ENCODE measurements at places on chromosomes 7 and 10.

DNA sequence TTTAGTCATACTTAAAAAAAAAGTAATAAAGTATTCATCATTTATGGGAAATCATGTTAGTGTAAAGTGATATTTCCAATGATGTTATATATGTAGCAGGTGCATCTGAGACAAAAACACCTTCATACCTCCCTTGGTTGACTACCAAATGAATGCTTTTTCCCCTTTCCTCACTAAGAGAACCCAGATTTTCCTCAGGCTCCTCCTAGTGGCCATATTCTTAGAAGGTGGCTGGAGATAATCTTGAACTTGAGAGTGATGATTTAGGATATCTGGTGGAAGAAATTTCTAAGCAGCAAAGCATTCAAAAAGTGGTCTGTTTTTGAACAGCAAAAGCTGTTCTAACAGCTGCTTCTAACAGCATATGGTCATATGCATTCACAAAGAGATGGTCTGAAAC is 16.8 kb upstream of the DNAH11 start:
- no peak for DNase-seq

DNA sequence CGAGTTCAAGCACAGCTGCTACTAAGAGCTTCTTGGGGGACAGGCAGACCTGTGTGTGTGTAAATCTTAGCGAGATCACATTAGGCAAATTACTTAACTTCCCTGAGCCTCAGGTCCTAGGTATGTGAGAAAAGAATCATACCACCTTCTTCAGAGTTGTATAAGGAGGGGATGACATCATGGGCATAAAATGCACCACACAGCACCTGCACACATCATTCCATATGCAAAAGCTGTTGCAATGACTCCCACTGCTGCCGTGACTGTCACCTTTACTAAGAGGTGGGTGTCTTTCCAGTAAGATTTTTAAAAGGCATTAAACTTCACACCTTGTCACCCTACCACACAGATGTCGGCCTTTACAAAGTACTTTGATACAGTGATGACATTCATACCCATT is 146.0 kb downstream of the FANK1 start:
- DNase-seq: no peak

DNA sequence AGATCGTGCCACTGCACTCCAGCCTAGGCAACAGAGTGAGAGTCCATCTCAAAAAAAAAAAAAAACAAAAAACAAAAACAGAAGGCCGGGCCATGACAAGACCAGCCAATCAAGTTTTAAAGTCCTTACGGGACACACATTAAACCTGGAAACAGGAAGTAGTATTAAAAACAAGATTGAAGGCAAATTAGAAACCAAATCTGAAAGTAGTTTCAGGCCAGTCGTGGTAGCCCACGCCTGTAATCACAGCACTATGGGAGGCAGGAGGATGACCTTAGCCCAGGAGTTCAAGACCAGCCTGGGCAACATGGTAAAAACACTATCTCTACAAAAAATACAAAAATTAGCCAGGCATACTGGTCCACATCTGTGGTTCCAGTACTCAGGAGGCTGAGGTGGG is 18.1 kb downstream of the PSAP start:
- no peak for DNase-seq

DNA sequence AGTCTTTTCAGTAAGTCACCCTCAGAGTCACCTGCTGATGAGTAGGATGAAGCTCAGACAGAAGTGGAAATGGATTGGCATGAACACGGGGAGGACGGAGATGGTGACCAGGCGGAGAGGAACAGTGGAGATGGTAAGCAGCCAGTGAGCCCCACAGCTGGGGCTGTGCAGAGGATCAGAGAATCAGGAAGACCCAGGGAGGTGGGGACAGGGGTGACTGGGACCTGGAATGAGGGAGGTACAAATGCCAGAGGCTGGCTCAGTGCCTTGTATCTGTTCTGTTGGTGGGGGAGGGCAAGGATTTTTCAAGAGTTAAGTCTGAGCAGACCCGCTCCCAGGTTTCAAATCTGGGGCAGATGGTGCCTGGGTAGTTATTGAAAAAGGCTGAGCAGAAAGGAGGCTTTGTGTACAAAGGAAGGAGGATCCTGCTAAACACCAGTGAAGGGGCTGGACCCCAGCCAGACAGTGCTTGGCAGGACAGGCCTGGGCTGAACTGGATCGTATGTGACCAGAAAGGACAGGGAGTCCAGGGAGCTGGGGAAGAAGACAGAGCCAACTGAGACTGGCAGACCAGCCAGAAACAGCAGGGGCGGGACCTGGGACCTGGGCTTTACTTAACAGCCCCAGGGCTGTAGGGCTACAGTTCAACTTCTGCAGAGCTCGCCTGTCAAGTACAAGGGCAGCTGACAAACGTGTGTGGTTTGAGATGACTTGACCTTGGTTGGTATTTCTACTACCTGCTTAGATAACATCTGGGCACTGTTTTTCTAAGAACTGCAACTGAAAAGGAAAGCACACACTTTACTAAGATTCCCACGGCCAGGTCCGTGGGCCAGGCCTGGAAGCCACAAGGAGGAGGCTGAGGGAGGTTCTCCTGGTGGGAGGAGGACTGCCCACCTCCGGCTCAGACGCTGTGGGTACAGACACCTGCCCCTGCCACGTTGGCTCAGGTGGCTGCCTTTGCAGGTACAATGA is 13.2 kb upstream of the FRMPD2 start:
- DNase-seq: no peak

- DNase-seq: no peak
Measured at GRCh38 chr7:9874182-9874581, 1099.5 kb upstream of the PHF14 start.

- DNase-seq: no peak
Measured at GRCh38 chr10:91077549-91078071, 142.9 kb upstream of the PCGF5 start.

- no peak for DNase-seq
Measured at GRCh38 chr10:101226491-101227428, 2.5 kb downstream of the LBX1 start.

GRCh38 chr7:100221231-100221718 is 1.5 kb downstream of the PVRIG start:
- DNase-seq: peak; percentile 61

DNA sequence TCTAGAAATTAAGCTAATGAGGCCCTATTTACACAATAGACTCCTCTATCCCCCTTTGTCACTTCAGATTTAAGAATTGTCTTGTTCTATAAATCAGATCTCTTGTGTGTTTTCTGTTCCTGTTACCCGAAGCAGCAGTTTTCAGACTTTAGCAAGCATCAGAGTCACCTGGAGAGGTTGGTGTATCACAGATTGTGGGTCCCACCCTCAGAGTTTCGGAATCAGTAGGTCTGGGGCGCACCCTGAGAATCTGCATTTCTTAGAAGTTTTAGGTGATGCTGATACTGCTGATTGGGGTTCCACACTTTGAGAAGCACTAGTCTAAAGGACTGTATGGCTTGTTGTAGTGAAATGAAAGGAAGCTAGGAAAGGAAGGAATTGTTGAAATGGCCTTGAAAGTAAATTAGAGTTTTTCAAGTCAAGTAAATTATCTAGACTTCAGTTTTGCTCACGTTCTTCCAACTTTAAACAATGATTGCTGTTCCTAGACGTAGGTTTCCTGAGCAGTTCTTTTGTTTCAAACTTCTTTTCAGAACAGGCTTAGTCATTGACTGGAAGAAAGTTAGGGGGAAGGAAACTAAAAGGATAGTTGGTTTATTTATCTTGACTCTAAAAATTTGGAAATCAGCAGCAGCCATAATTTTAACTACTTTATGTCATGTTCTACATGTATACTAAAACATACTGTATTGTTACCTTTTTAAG is 15.7 kb downstream of the BPGM start:
- no peak for DNase-seq

DNA sequence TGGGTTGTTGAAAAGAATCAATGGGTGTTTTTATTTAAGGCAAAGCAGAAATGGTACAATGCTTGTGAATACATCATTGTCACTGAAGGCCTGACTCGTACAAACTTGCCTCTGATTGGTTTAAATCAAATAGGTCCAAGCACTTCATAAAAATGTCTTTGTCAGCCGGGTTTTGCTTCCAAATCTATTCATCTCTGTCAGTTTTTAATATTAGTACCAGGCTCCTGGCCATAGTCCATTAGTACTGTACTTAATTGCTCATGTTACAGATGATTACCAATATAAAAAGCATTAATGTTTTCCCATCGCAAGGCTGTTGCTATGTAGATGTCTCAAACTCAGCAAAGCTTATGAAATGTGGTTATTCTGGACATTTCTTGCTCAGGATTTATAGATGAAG is 171.9 kb downstream of the ARID5B start:
- no peak for DNase-seq

- DNase-seq: no peak
Measured at GRCh38 chr10:27947540-27947939, 51.3 kb downstream of the ODAD2 start.

- DNase-seq: no peak
Measured at GRCh38 chr7:913736-914520, 37.6 kb downstream of the GET4 start.

DNA sequence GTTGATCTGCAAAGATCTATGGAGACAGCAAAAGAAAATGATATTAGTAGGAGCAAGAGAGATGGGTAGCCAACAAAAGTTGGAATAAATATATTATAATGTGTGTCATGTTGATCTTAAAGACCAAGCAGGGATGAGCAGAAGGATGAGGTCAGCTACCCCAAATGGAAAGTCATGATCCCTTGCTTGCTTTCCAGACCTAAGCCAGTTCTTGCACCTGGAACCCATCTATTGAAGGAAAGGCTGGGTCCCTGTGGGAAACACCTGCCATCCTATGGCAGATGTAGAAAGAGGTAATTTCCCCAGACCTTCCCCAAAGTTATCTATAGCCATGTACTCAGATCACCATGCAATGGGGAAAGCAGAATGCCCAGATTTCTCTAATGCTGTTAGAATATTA is 52.5 kb downstream of the LYZL2 start:
- DNase-seq: no peak

DNA sequence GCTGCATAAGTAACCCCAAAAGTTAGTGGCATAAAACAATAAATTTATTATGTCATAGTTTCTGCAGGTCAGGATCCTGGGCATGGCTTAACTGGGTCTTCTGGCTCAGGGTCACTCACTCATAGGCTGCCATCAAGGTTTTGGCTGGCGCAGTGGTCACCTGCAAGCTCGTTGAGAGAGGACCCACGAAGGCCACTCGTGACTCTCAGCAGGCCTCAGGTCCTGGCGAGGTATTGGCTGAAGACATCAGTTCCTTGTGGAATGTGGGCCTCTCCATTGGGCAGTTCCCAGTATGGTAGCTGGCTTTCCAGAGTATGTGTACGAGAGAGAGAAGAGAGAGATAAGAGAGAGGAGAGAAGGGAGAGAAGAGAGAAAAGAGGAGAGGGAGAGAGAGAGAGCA is 138.3 kb upstream of the KLF14 start:
- DNase-seq: no peak

- DNase-seq: no peak
Measured at GRCh38 chr10:88913788-88914187, 33.7 kb downstream of the STAMBPL1 start.

GRCh38 chr10:35294506-35294905 is 41.8 kb upstream of the CCNY start:
- DNase-seq: no peak

GRCh38 chr7:116273918-116274301 is 63.6 kb downstream of the TES start:
- no peak for DNase-seq

DNA sequence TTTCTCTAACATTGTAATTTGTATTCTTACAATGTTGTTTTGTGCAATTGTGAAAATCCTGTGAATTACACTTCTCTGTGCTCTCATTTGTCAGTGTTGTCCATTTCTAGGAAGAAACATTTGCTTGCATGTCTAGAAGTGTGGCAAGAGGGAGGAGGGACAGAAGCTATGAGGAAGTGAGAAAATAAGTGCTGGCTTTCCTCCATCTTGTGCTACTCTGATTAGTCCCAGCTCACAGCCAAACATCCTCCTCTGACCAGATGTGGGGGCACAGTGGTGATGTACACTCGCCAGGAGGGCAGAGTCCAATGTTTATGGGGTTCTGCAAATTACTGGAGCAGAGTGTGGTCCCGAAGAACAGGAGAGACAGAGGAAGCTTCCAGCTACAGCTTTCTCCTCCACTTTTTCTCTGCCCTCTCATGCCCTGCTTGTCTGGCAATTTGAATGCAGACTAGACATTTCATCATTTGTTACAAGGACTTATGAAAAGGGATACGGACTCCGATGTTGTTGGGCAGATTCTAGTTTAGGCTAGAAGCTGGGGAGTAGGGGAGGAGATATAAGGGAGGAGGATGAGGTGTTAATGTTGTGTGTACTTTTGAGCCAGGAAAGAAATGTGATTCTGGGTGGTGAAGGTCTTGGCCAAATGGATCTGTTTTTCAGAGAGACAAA is 131.0 kb upstream of the C1GALT1 start:
- no peak for DNase-seq

GRCh38 chr10:62748386-62748785 is 56.1 kb upstream of the ADO start:
- no peak for DNase-seq

GRCh38 chr10:44383749-44384600 is 922 bp downstream of the CXCL12 start:
- DNase-seq: no peak

GRCh38 chr10:119283387-119283786 is 76.0 kb downstream of the GRK5 start:
- no peak for DNase-seq

GRCh38 chr10:48844616-48845015 is 95.0 kb downstream of the LRRC18 start:
- no peak for DNase-seq

GRCh38 chr7:10657201-10657600 is 316.5 kb upstream of the PHF14 start:
- DNase-seq: no peak

DNA sequence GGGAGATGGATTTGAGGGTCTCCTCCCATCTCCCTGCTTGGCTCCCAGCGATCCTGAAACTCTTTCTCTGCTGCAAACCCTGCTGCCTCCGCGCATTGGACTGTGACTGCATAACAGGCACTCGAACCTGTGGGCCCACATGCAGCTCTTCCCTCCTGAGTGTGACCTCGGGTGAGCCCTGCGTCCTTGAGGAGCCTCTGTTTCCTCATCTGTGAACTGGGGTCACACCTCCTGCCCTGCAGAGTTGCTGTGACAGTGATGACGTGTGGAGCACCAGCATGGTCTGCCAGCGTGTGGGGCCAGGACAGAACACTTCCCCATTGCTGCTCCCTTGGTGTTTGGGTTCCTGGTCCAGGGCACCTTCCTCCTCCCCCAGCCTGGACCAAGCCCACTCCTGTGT is 46.9 kb upstream of the PSMG3 start:
- DNase-seq: no peak

Data from stimulated activated CD4-positive, alpha-beta T cell treated with anti-CD3 and anti-CD28 coated beads, Interleukin-15, amount 100 ng/mL, for 1 hour (primary cell).